ENCODE measurements at places on chromosomes 3 and 15.

- DNase-seq = no peak
Observed at GRCh38 chr3:125512135-125512920, 7.7 kb downstream of the SNX4 start.

- DNase-seq = no peak
Observed at GRCh38 chr15:65778269-65778668, 13.8 kb downstream of the DENND4A start.

DNA sequence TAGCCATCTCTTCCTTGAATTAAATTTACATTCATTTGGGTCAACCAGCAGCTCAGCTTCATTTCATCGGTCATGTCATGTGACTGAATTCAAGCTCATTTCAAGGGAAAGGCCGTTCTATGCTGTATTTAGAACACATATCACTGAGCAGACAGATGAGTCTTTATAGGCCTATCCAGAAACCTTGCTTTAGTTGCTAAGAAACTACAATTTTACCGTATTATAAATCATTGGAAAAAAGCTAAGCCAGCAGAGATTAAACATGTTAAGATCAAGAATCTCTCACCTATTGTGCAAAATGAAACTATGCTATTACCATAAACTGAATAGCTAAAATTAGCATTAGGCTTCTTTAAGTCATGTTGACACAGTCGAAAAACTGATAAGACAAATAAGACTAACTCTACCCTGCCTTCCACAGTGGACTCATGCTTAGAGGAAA lies 2.2 kb downstream of the NPTN start:
- DNase-seq = no peak

DNA sequence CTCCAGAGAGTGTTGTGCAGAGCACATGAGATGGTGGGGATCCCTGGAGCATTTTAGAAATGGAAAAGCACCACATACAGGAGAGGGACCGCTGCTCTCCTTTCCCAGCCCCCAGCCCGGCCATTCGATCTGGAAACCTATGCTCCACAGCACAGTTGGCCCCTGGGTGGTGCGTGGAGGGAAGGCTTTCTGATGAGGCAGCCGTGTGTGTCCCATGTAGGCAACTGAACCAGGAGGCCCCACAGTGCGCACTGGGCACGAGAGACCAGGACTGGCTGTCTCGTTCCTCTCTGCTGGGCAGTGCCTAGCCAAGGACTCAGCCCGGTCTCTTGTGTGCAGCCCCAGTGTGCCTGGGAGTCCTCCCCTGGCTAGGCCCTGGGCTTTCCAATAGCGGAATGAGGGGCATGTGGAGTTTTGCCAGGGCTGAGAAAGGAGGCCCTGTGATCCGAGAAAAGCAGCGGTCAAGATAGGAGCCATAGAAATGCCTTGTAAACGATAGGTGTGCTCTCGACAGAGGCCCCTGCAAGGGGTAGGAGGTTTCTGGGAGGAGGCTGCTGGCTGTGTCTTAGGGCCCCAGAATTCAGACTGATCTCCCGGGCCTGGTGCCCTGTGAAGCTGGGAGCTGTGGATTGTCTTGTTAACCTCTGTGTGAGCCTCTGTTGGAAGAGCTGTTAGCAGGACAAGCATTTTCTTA lies 39.0 kb downstream of the CHDH start:
- DNase-seq = no peak

- no peak for DNase-seq
Observed at GRCh38 chr3:135325726-135326235, 530.7 kb downstream of the EPHB1 start.

- no peak for DNase-seq
Observed at GRCh38 chr15:70453766-70454165, 309.6 kb downstream of the UACA start.

DNA sequence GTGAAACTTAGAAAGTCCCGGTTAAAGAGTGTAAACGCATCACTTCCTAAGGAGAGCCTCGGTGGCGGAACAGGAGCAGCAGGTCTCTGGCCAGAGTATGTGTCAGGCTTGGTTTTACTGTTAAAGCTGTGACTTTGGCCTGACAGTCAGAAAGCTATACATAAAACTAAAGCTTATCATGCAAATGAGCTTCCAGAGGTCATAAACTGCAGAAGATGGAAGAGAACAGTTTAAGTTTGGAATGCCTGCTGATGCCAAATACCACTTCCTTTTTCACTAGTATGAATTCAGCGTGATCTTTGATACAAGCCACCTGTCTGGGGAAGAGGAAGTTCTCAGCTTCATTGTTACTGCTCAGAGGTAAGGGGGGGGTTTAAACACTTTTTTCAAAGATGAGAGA lies 125.1 kb upstream of the CTDSPL start:
- DNase-seq = no peak

GRCh38 chr15:95884276-95884675 lies 446.2 kb upstream of the NR2F2 start:
- no peak for DNase-seq

- DNase-seq = no peak
Observed at GRCh38 chr3:97956051-97956450, 16.2 kb downstream of the RIOX2 start.

DNA sequence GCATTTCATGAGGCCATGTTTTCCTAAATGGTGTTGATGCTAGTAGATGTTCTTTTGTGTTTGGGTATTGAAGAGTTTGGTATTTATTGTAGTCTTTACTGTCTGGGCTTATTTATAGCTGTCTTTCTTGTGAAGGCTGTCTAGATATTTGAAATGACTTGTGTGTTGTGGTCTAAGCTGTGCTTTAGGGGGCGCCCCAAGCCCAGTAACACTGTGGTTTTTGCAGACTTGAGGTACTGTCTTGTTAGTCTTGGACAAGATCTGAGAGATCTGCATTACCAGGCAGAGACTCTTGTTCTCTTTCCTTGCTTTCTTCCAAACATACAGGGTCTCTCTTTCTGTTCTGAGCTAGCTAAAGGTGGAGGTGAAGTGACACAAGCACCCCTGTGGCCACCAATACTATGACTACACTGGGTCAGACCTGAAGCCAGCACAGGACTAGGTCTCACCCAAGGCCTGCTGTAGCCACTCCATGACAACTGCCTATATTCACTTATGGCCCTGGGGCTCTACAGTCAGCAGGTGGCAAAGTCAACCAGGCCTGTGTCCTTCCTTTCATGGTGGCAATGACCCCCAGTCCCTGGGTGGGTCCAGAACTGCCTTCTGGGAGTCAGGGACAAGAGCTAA lies 152.1 kb upstream of the TBC1D5 start:
- DNase-seq = peak; percentile 2

- no peak for DNase-seq
Observed at GRCh38 chr15:84925906-84926305, 41.4 kb downstream of the SLC28A1 start.

DNA sequence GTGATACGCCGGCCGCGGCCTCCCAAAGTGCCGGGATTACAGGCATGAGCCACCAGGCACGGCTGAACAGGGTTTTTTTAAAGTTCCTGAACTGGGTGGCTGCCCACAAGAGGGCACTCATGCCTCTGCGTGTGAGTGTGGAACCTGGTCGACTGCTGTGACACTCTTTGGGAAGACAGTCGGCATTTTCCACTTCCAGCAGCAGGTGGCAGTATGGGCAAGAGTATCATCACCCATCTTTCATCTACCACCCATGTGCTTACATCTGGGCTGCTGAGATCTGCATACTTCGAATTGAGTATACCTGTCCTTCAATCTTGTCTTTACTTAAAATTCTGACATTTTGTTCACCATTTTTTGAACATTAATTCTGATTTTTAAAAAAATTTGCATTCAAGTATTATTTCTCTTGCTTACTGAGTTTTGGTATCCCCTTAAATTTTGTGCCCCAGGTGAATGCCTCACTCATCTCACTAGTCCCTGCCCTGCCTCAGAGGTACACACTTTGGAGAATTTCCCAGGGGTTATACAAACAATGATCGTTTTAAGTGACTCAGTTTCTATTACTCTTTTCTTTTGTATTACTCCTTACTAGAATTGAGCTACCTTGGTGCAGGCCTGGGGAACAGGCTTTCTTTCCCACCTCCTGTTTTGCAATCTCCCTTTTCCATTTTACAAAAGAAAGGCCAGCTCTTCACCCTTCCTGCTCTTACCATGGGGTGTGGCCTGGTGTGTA lies 11.8 kb downstream of the CLEC3B start:
- peak; percentile 73 for DNase-seq

DNA sequence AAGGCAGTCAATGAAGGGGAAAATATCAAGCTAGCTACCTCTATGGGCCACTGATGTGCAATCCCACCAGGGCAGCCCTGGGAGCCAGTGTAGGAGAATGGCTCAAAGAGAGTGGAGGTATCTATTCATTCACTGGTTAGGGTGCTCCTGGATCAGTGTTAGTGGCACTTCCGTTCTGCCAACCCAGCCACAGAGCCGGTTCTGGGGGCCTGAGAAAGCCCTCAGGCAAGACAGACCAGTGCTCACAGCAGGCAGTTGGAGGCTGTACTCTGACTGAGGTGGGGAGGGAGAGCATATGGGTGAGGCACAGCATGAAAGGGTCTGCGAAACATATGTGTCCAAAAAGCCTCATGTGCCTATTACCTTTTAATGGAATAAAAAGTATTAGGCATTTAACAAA lies 109.3 kb downstream of the KCNMB2 start:
- DNase-seq = no peak

GRCh38 chr15:49134683-49135341 lies 20.6 kb downstream of the COPS2 start:
- DNase-seq = no peak

- DNase-seq = peak; percentile 19
Observed at GRCh38 chr3:134449277-134449676, 36.5 kb downstream of the ANAPC13 start.

- DNase-seq = no peak
Observed at GRCh38 chr3:151827816-151828215, 13.9 kb downstream of the AADAC start.

DNA sequence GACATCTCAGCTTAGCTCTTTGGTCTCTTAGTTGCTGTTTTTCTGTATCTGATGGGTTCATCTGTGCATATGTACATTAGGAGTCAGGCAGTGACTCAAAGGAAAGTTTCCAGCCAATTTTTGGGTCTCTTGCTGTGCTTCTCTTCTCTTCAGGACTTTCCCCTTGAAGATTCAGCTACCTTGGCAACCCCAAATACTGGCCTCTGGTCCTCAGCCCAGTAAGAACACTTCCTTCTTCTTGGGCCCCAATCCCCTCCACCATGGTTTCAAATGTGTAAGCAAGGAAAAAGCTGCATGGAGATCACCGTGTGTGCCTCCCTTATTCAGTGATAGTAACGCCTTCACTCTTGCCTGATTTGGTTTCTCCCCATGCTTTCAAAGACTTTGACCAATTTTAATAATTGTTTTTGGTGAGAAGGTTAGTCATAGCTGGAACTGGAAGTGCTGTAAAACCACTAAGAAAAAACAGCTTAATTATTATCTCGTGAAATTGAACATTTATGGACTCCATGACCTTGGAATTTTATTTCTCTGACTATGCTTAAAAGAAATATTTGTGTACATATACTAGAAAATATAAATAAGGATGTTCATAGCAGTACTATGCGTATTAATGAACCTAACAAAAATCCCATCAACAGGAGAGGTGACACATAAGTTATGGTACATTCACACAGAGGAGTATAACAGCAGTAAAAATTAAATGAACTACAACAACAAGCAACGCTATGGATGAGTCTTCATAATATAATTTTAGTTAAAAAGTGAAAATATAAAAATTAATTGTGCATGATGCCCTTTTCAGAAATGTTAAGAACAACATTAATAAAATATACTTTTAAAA lies 125.3 kb upstream of the BCL6 start:
- no peak for DNase-seq

DNA sequence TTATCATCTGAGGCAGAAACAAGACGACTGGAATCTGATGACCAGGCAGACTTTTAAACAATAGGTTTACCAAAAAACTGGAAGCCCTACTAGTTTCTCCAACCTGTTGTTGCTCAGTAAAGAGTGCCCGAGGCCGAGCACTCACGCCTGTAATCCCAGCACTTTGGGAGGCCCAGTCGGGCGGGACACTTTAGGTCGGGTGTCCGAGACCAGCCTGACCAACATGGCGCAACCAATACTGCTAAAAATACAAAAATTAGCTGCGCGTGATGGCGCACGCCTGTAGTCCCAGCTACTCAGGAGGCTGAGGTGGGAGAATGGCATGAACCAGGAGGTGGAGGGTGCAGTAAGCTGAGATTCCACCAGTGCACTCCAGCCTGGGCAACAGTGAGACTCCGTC lies 1.1 kb upstream of the WDR5B start:
- no peak for DNase-seq

DNA sequence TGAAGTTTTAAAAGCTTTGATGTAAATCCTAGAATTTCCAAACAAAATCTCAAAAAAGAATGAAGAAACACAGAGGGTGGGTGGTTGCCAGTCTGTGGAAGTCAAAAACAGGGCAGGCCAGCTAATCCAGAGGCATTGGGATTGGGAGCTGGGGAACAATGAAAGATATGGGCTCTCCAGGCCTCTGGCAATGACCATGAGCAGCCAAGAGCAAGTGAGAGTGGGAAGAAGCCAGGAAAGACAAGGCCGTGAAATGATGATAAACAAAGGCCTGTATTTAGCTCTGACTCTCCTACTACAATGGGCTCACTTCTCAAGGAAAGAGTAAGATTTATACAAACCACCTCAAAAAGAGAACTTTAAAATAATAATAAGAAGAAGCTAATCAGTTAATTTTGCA lies 248.5 kb downstream of the ZMAT3 start:
- no peak for DNase-seq

- peak; percentile 55 for DNase-seq
Observed at GRCh38 chr15:44066211-44066827, 128.8 kb downstream of the FRMD5 start.

GRCh38 chr3:160374472-160374871 lies 24.6 kb downstream of the IFT80 start:
- no peak for DNase-seq

DNA sequence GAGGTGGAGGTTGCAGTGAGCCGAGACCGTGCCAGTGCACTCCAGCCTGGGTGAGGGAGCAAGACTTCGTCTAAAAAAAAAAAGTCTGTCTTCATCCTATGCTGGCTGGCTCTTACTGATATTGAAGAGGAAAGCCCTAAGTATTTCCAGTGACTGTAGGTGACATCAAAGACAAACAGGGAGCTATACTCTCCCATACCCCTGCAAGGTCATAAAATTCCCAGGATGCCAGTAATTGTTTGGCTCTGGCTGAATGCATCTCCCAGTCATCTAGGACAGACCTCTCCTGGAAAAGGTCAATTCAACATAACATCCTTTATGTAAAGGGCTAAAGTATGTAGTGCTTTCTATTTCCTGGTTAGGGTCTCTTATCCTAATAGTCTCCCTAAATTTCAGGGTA lies 8.0 kb downstream of the ZBBX start:
- DNase-seq = no peak

- DNase-seq = no peak
Observed at GRCh38 chr3:69122403-69122802, at the start of gene LMOD3. LMOD3 (minus strand) TSS chr3:69122595; CDS start chr3:69122386, 209 bp downstream.

DNA sequence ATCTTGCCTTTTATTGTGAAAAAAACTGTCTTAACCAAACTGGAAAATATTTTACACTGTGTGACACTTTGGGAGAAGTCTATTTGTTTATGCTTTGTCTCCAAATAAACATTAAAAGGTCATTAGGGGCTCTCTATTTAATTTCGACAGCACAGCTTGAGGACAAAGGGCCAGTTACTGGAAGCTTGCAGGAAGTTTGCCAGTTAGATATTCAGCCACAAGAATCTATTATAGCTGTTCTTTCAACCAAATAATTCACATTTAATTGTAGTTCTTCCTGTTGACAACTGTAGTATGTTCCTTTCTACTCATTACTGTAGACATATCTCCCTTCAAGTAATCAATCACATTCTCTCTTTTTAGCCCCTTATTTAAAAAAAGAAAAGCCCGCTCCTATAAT lies 6.1 kb downstream of the CP start:
- DNase-seq = peak; percentile 79
